Fibroblast of skin of scalp (primary cell): ENCODE measurements at places on chromosomes 13 and 19.

- no peak for DNase-seq
These were observed 20.9 kb downstream of the CARM1 start for GRCh38 chr19:10892256-10892655.

GRCh38 chr19:52369559-52370340, at the start of gene ZNF880:
Gene ZNF880, plus strand, starts transcription at chr19:52369923. Its CDS starts 43 bp downstream, at chr19:52369966.
- peak; percentile 95 for DNase-seq

DNA sequence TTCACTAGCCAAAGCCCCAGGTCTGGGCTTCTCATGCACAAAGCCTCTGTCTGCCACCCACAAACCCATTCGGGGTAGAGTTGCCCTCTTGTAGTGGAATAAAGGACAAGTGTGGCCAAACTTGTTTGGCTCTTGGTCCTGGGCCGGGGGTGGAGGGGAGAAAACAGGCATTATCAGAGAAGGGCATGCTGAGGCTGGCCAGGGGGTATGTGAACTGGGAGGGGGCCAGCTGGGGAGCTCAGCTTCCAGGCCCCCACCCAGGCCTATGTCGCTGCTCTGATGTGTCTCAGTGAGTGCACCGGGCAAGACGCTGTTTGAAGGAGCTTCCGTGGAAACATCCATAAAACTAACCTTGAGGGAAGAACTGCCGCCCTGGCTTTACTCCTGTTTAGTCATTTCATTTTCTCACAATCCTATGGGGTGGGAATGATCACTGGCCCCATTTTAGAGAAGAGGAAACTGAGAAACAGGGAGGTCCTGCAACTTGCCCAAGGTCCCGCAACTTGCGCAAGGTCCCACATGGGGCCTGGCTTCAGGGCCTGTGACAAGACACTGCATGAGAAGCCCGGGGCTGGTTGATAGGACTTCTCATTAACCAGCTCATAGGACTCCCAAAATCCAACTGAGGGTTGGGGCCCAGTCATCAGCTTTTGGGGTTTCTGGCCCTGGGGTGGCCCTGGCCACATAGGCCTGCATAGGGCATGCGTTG, 30.8 kb downstream of the CCNE1 start:
- DNase-seq, result no peak

- no peak for DNase-seq
These were observed 12.2 kb upstream of the CACNG6 start for GRCh38 chr19:53978975-53979801.

- DNase-seq, result no peak
These were observed 385.1 kb downstream of the IRS2 start for GRCh38 chr13:109401307-109401706.

- peak; percentile 73 for DNase-seq
These were observed 5.8 kb downstream of the FTL start for GRCh38 chr19:48970923-48971395.

GRCh38 chr13:45437947-45438346, 19.8 kb upstream of the SLC25A30 start:
- DNase-seq, result no peak

DNA sequence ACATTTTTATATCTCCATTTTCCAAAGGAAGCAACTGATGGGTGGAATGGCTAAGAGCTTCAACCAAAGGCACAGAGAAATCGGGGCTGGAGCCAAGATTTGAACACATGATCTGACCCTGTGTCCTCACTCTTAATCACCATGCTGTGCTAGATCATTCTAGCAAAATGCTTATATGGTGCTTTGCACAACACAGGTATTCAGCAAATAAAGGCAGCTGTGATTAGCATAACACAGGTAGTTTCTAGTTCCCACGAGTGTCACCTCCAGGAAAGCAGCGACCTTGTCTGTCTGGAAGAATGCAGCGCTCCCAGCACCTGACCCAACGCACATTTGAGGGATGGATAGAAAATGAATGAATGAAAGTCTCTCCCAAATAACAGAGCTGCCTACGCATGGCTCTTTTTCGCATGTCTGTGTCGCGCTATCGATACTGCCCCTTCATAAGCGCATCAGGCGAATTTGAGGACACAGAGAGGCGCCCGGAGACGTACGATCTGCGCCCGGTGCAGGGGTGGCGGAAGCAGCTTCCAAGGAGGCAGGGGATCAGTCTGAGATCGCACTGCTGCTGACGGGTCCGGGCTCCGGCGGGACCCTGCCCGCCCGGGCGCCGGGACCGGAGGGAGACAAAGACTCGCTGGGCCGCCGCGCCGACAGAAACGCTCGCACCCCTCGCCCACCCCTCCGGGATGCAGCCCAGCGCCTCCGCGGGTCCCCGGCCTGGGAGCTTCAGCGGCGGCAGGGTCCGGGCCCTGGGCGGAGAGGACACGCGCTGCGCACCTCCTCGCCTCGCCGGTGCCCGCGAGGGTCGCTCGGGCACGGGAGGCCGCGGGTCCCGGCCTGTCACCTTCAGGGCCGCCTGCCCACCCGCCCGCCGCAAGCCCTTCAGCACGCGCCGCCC, 609 bp downstream of the EPS15L1 start:
- no peak for DNase-seq

- no peak for DNase-seq
These were observed 117.2 kb upstream of the ARGLU1 start for GRCh38 chr13:106685143-106685542.
